Pulmonary artery endothelial cell (primary cell): ENCODE measurements at places on chromosomes 11 and 22. TPM values are rescaled to one million over a fixed set of nuclear protein-coding genes. Genes with fewer than 3 reads are reported as not detected.

Gene TMEM126B
- total RNA-seq, result 53.0 and 71.9 TPM in 2 replicates

Gene OR2AG2
- 0.07 TPM in 2 replicates for total RNA-seq

Gene ASCL2
- not detected in 2 replicates for total RNA-seq

Gene ACRV1
- not detected in 2 replicates for total RNA-seq
